ENCODE measurements at places on chromosomes 13 and 19. TPM values are rescaled to one million over a fixed set of nuclear protein-coding genes. Genes with fewer than 3 reads are reported as not detected.

Gene CYP4F2
- not detected for total RNA-seq

Gene SHISA7
- 0.16 TPM for total RNA-seq

Gene TLE6
- total RNA-seq: 1.4 TPM

Gene TMEM238
- not detected for total RNA-seq

Gene SH2D3A
- 11.4 TPM for total RNA-seq

Gene ZNF799
- 12.3 TPM for total RNA-seq

Gene ZNF17
- 27.9 TPM for total RNA-seq

Gene IFNL1
- not detected for total RNA-seq

Gene CLEC17A
- total RNA-seq: 0.21 TPM

DNA sequence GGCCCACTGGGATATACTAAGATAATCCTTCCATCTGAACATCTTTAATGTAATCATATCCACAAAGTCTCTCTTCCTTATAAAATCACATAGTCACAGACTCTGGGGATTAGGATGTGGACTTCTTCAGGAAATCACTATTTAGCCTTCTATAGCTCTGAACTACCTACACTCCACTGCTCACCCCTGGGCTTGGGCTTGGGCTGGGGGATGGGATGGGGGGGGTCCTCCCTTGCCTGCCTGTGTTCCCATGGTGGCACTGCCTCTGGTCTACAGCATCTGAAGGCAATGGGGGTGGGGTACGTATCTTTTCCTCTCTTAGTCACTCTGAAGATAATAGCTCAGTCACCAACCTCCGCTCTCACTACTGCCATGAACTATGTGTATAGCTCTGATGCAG is 67.8 kb upstream of the SERTM1 start:
- DNase-seq: no peak

DNA sequence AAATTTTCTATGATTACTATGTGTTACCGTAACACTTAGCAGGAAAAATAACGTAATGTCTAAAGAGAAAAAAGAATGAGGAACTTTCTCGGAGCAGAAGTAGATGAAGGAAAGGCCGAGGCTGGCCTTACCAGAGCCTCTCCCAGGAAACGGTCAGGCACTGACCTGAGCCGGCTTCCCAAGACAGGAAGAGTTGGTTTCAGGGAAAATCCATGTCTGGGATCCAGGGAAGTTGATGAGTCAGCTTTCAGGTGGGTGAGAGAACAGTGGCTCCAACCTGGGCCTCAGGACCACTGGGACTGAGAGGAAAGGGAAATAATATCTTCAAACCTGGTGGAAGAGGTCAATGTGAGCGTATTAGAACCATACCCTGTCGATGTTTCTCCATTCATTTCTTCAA is 93.3 kb upstream of the UBL3 start:
- no peak for DNase-seq

- DNase-seq: no peak
These were observed 64.2 kb downstream of the TEX29 start for GRCh38 chr13:111384441-111385182.

GRCh38 chr13:97215325-97215724 is 6.8 kb upstream of the MBNL2 start:
- DNase-seq: no peak

DNA sequence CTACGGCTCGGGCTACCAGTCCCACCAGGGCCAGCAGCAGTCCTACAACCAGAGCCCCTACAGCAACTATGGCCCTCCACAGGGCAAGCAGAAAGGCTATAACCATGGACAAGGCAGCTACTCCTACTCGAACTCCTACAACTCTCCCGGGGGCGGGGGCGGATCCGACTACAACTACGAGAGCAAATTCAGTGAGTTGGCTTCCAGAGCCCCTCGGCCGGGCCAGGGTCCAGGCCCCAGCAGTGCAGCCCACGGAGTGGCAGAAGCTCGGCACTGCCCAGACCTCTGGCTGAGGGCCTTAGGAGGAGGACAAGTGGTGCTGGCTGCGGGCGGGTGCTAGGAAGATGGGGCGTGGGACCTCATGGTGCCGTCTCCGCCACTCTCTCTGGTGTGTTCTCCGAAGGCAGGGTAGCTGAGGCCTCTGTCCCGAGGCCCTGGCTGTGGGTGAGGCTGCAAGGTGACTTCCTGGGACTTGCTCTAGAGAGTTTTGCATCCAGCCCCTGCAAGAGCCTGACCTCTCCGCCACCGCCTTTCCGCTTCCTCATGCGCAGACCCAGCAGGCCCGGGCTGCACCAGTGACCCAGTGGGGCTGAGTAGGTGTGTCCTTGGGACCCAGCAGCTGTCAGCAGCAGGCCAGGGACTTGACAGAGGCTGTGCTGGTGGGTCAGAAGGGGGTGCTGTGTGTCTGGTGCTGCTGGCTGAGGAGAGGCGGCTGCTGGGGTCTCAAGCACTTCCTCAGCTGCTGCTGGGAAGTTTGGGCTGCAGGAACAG is 13.5 kb upstream of the QTRT1 start:
- no peak for DNase-seq

GRCh38 chr19:6457958-6458694 is 1.5 kb downstream of the SLC25A23 start:
- DNase-seq: no peak

DNA sequence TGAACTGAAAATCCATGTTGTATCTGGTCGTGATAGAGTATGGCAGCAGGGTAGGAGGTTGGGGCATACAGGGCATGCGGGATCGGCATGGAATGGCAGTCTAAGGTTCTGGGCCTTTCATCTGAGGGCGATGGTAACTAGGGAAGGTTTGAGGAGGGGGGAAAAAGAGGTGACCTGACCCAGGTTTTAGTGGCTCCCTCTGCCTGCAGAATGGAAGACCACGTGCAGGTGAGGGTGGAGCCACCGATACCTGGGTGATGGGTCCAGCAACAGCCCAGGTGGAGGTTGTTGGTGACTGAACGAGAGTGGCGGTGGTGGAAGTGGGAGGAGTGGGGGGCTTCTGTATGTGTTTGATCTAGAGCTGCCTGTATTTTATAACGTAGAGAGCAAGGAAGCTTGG is 3.8 kb downstream of the ZNF749 start:
- no peak for DNase-seq

GRCh38 chr13:27524981-27525975 is 74.9 kb upstream of the MTIF3 start:
- no peak for DNase-seq

DNA sequence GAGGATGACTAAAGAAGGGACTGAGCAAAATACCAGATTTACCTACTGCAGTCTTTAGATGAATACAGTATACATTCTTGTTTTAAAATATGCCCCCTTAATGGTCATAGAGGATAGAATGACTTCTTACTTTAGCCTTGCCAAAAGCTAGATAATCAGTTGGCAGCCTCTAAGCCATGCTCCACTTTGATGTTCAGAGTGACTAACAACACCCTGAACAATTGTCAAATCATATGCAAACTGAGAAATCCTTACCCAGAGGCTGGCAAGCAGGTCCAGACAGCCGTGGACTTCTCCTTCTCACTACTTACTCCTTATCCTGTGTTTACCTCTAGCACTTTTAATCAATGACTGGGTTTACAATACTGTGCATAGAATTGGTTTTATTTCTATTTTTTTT is 23.6 kb upstream of the PHF11 start:
- DNase-seq: no peak

GRCh38 chr13:30831515-30831914 is 74.6 kb upstream of the MEDAG start:
- no peak for DNase-seq

DNA sequence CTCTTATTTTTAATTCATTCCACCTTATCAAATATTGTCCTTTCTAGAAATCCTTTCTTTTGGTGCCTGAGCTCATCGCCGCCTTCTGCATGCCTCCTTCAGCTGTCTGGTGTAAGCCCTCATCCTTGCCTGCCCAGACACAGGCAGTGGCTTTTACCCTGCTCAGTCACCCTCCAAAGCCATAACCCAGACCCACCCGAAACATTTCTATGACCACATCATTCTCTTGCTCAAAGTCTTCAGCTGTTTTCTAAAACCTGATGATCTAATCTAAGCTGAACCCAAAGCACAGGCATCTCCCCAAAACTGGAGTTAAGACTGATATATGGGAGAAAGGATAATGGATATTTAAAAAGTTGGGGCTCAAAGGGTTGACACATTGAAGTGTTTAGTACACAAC is 753.7 kb upstream of the SGCG start:
- DNase-seq: no peak

DNA sequence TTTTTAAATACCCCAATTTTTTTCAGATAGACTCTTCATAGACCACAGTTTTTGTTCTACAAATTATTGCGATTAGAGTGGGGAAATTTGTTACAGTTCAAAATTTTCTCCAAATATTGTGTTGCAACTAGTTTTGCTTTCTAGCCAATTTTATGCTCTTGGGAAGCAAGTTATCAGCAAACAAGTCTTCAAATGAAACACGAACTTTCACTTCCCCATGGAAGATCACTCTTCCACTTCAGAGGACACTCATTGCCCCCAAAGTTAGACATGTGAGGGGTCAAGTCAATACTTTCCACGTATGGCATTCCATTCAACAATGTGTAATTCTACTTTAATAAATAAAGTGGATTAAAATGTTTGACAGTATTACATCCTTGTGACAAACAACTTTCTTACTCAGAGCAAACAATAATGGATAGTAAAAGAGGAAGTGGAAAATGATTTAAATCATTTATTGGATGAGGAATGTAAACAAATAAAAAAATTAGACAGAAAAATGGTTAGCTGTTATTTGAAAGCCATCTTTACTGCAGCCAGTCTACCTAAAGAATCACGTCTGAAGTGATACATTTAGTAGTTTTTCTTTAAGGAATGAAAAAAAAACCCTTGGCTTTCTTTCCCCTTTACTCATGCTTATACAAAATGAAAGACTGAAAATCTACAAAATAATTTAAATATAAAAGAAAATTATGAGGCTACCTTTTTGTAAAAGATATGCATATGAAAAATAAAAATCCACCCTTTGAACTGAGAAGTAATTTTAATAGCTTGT is 41.2 kb upstream of the TNFSF11 start:
- DNase-seq: no peak

DNA sequence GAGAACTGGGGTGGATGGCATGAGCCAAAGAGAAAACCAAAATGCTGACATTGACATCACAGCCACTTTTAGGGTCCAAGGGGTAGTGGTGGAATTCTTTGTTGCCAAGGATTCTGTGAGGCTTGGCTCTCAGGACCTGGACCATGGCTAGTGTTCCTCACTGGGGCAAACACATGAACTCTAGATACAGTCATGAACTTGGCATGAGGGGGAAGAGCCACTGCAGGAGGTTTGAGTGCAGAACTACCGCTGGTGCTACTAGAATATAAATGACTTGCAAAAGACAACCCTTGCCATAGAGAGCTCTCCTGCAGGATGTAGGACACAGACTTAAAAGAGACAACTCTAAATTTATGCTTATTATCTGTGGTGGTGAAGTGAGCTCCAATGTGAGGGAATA is 29.8 kb upstream of the FRY start:
- DNase-seq: no peak

GRCh38 chr13:29607465-29607864 is 12.0 kb upstream of the SLC7A1 start:
- no peak for DNase-seq

DNA sequence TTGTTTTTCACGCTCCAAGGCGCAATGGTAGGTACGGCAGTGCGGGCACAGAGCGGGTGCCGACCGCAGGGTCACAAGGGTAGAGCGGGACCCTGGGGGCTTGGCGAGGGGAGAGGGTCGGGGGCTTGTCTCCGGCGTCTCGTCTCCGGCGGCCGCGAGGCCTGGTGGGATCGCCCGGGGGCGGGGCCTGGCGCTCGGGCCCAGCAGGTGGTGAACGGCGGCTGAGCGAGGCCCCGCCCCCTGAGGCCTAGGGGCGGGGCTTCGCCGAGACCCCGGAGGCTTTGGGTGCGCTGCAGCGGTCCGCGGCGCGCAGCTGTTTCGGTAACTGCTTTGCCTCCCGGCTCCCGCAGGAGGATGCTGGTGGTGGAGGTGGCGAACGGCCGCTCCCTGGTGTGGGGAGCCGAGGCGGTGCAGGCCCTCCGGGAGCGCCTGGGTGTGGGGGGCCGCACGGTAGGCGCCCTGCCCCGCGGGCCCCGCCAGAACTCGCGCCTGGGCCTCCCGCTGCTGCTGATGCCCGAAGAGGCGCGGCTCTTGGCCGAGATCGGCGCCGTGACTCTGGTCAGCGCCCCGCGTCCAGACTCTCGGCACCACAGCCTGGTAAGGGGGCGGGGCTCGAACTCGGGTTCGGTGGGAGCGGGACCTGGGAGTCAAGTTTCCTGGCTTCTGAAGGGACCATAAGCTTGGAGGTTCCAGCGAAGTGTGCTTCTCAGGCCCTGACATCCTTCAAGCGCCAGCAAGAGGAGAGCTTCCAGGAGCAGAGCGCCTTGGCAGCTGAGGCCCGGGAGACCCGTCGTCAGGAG is at the start of gene TSEN34:
TSS of gene TSEN34 (plus strand) at position 298 of the 800 bp plus-strand sequence. CDS start at position 355, 57 bp downstream.
- DNase-seq: no peak

DNA sequence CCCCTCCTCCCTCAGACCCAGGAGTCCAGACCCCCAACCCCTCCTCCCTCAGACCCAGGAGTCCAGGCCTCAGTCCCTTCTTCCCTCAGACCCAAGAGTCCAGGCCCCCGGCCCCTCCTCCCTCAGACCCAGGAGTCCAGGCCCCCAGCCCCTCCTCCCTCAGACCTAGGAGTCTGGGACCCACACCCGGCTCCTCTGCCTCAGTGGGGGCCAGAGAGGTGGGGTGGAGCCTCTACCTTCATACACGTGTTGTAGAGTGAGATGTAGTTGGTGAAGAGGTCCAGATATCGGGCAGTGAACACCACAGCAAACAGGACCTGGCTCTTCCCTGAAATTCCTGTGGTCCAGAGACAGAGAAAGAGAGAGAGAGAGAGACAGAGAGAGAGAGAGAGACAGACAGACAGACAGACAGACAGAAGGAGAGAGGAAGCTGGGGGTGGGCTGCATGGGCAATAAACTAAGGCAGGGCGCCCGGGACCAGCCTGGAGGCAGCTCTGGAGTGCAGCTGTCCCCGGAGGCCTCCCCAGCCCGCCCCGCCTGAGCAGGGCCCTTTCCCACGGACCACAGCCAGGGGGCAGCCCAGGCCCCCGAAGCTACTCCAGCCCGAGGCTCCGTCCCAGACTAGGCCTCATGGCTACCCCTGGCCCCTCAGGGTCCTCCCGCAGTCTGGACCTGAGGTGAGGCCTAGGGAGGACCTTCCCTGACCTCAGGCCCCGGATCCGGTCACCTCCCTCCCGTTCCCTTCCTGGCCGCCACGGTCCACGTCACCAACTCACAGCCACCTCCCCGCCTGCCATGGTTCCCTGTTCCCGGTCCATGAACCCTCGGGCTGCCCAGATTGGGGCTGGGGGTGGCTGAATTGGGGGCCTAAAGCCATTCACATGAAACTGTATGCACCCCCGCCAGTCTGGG is 907 bp downstream of the KDELR1 start:
- no peak for DNase-seq

All from urinary bladder (tissue), 4 donors.